ENCODE measurements at places on chromosomes 3 and 15.

- DNase-seq = no peak
Measured at GRCh38 chr15:65389226-65389625, 11.4 kb upstream of the IGDCC3 start.

- DNase-seq = no peak
Measured at GRCh38 chr3:27504749-27505148, 20.6 kb upstream of the SLC4A7 start.

GRCh38 chr3:57169872-57170623 is 4.9 kb upstream of the IL17RD start:
- peak; percentile 64 for DNase-seq

GRCh38 chr3:118811236-118811732 is 223.4 kb downstream of the IGSF11 start:
- no peak for DNase-seq

- peak; percentile 87 for DNase-seq
Measured at GRCh38 chr3:141454906-141455602, 31.8 kb upstream of the RASA2 start.

GRCh38 chr15:66842710-66843441 is 140.8 kb downstream of the SMAD6 start:
- peak; percentile 50 for DNase-seq

Measured in RWPE1 (cell line).